ENCODE measurements at places on chromosomes 5 and 9.
A peak's percentile ranks its signal among the peaks of the same experiment; 100 is the strongest.

GRCh38 chr5:16134204-16134603 lies 45.4 kb downstream of the MARCHF11 start:
- DNase-seq: no peak

GRCh38 chr5:31066655-31067328 lies 126.7 kb upstream of the CDH6 start:
- no peak for DNase-seq

- DNase-seq: peak; percentile 34
These were observed 256.5 kb downstream of the SEC61B start for GRCh38 chr9:99478469-99479027.

DNA sequence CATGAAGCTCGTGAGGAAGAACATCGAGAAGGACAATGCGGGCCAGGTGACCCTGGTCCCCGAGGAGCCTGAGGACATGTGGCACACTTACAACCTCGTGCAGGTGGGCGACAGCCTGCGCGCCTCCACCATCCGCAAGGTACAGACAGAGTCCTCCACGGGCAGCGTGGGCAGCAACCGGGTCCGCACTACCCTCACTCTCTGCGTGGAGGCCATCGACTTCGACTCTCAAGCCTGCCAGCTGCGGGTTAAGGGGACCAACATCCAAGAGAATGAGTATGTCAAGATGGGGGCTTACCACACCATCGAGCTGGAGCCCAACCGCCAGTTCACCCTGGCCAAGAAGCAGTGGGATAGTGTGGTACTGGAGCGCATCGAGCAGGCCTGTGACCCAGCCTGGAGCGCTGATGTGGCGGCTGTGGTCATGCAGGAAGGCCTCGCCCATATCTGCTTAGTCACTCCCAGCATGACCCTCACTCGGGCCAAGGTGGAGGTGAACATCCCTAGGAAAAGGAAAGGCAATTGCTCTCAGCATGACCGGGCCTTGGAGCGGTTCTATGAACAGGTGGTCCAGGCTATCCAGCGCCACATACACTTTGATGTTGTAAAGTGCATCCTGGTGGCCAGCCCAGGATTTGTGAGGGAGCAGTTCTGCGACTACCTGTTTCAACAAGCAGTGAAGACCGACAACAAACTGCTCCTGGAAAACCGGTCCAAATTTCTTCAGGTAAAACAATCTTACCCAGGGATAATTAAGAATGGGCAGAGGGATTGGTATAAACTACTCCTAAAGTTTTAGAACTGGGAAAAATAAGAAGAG lies 12.9 kb downstream of the ITGA1 start:
- DNase-seq: peak; percentile 70

DNA sequence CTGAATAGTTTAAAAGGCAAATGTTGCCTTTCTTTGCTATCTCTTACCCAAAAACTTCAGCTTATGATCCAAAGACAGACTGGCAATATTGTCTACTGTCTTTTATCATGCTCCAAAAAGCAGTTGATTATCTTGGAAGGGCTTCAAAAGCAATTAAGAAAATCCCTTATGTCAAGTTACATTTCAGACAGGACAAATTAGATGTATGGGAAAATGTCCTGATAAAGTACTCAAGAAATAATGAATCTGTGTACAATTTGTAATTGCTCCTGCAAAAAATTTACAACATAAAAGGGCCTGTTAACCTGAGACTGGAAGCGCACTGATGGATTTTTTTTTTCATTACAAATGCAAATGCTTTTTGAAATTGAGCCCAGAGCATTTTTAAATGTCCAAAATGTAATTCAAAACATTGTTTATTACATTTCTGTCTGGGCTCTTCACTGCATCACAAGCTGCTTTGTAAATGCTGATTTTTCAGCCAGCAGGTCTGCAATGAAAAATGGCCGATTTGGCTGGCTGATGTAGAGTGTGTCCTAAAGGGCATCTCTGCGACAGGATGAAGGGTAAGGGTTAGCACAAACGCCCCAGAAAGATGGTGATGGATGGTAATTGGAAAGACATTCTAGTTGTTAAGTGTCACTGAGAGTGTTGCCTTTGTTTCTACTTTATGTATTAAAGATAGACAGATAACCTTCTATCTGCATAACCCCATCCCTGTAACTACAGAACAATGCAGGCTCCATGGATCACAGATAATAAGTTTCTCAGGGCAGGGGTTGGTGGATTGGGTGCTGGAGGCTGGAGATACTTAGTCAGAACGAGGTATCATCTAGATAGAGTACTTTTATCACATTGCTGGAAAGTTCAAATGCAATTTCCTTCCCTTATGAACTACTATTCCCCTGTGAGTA lies 27.0 kb downstream of the MAT2B start:
- DNase-seq: peak; percentile 27

GRCh38 chr5:167916706-167917105 lies 374.7 kb upstream of the WWC1 start:
- no peak for DNase-seq

GRCh38 chr9:86082870-86083269 lies 16.5 kb downstream of the GOLM1 start:
- peak; percentile 15 for DNase-seq

DNA sequence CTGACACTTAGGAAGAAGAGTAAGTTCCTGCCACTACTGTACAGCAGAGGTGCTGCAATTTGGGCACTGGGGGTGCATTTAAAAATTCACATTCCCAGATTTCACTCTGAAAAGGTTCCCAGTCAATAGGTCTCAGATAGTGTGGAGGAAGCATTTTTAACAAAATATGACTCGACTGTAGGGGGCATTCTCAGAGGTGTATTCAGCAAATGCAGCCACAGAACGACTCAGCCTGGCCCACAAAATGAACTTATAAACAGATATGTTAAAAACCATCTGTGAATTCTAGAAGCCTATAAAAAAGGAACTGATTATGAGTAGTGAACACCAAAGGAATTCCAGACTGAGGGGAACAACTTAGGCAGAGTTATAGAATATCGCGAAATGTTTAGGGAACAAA lies 31.1 kb downstream of the MLLT3 start:
- no peak for DNase-seq

- DNase-seq: no peak
These were observed 238.5 kb downstream of the KIF4B start for GRCh38 chr5:155252025-155252424.

- no peak for DNase-seq
These were observed 5.1 kb upstream of the GPX8 start for GRCh38 chr5:55154873-55155272.

DNA sequence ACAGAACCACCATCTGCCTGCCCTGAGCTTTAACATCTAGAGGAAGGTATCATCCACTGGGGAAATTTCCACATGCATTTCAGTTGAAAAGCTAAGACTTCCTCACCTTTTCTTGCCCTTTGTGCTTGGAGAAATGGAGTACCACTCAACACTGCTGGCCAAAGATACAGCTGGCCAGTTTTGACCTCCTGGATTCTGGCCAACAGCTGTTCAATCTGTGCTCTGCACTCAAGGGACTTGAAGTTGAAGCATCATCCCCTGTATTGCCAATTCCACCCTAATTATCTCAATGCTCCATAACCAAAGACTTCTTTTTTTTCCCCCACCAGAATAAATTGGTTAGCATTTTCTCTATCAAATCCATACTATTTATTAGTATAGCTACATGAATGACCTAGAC lies 70.4 kb upstream of the PRDM9 start:
- DNase-seq: peak; percentile 56

- DNase-seq: peak; percentile 47
These were observed 5.0 kb downstream of the PRUNE2 start for GRCh38 chr9:76900884-76901440.
